ENCODE measurements at places on chromosomes 16 and 17.
A peak's percentile ranks its signal among the peaks of the same experiment; 100 is the strongest.

DNA sequence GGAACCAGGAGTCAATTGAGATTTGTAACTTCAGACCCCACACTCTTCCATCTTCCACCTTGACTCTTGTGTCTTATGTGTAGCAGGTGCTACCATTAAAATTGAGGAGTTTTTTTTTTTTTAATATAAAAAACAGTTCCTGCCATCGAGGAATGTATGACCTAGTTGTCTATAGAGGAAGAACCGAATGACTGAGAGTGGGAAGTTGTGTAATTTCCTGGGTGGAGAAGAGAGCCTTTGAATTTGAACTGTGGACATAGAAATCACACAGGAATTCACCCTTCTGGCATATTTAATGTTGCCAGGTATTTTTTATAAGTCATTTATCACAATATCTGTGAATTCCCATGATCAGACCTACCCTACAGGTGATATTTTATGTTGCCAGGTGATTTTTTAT lies 22.0 kb downstream of the SP2 start:
- DNase-seq = no peak

DNA sequence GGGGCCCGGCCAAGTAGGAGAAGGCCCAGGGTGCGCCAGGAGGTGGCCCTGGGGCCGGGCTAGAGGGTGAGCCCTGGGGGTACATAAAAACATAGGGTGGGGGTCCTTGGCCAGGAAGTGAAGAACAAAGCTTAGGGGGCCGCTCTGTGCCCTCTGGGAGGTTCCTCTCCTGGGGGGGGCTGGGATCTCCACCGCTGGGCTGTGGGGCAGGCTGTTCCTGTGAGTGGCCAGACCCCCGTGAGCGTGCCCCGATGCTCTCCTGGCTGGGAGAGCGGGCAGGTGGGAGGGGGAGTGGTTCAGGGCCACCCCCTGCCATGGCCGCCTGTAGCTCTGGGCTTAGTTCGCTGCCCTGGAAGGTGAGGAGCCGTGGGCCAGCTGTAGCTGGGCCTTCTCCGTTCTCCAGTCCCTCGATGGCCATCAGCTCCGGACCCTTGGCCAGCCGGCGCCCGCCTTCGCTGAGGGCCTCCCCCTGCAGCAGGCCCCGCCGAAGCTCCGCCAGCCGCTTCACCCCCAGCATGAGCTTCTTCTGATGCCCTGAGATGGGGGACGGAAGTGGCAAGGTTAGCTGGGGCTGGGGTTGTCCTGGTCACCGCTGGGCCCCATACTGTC lies 12.5 kb downstream of the CASKIN2 start:
- no peak for DNase-seq

DNA sequence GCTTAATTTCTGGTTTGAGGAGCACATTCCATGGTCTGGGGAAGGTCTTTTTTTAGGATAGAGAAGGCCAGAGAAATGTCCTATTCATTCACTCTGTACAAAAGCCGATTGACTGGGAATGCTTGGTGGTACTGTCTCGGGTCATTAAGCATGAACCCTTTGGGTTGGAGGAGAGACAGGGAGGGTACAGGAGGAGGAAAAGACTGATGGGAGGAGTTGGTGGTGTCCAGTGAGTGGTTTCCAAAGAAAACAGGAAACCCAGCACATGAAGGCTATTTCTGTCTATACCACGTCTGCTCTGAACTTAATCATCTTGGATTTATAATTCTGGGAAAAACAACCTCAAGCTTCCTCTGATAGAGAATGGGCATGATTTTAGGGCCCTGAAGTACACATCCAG lies 111.9 kb downstream of the XYLT1 start:
- DNase-seq = no peak

GRCh38 chr16:83720213-83720612 lies 87.6 kb upstream of the HSBP1 start:
- no peak for DNase-seq

GRCh38 chr17:8072729-8073461 lies 14.6 kb downstream of the ALOX12B start:
- peak; percentile 42 for DNase-seq

DNA sequence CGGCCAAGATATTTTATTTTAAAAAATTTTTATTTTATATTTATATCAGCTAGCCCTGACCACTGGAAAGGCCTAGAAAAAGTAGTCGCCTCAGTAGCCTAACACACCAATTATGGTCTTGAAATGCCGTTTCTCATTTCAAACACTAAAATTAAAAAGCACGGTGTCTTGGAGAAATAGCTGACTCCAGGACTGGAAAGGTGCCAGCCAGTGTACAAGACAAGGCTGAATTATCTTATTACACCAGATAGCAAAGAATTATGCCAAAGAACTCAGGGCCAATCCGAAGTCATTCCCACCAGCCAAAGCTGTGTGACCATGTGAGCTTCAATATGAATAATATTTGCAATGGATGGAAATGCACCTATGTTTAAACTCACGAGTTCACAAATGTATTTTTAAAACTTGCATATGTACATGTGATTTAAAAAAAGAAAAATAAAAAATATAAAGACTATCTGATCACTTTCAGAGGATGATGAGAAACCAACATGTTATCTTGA lies 19.9 kb upstream of the ATP2C2 start:
- no peak for DNase-seq

- DNase-seq = no peak
These were observed 244.6 kb upstream of the PSMD7 start for GRCh38 chr16:74052016-74052415.

GRCh38 chr16:21277927-21278706 lies at the start of gene CRYM:
CRYM (minus strand) TSS chr16:21278290; CDS start chr16:21278251, 39 bp downstream.
- DNase-seq = peak; percentile 82

DNA sequence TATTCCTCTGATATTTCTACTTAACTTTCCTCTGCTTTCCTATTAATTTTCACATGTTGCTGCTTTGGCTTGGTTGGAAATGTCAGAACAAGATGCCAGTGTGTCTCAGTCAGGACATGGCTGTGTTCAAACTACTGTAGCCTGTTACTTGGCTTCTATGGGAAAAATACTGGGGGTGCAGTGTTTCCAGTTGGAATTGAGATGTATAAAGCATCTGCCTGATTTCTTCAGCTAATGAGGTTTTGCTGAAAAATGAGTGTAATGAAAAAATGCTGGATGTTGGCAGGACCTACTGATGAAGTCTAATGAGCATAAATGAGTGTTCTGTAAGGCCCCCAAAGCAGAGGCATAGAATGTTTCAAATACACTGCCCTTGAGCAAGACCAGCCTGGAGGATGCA lies 166.6 kb downstream of the PHKB start:
- no peak for DNase-seq

- DNase-seq = no peak
These were observed 34.2 kb downstream of the RMI2 start for GRCh38 chr16:11379420-11379819.

DNA sequence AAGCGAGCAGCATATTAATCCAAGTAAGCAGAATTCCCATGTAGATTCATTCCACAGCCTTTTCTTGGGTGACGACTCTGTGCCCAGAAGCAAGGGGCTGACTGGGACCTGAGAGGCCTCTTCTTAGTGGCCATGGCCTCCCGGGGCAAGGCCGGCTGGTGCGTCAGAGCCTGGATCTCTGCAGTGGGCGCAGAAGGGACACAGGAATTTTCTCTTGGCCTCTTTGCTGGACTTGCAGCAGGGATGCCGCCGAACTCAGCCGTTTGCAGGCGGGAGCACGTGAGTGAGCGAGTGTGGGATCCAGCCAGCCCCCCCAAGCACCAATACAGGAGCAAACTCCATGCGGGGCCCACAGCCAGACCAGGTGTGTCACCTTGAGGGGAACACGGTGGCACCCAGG lies 151.8 kb downstream of the RPTOR start:
- no peak for DNase-seq

DNA sequence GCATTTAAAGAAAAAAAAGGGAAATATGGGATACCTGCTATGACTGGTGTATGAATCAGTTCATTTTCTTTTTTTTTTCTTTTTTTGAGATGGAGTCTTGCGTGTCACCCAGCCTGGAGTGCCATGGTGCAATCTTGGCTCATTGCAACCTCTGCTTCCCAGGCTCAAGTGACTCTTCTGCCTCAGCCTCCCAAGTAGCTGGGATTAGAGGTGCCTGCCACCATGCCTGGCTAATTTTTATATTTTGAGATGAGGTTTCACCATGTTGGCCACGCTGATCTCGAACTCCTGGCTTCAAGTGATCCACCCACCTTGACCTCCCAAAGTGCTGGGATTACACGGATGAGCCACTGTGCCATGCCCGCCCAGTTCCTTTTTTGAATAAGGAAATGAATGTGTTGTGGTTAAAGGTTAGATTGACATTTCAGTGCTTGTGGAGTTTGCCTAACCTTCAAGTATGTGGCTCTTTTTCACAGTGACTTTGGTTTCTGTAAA lies 7.7 kb downstream of the HAPSTR1 start:
- DNase-seq = no peak

- peak; percentile 43 for DNase-seq
These were observed 17.9 kb downstream of the CCDC102A start for GRCh38 chr16:57518520-57518919.

GRCh38 chr17:81528651-81529436 lies 667 bp downstream of the FSCN2 start:
- DNase-seq = no peak

DNA sequence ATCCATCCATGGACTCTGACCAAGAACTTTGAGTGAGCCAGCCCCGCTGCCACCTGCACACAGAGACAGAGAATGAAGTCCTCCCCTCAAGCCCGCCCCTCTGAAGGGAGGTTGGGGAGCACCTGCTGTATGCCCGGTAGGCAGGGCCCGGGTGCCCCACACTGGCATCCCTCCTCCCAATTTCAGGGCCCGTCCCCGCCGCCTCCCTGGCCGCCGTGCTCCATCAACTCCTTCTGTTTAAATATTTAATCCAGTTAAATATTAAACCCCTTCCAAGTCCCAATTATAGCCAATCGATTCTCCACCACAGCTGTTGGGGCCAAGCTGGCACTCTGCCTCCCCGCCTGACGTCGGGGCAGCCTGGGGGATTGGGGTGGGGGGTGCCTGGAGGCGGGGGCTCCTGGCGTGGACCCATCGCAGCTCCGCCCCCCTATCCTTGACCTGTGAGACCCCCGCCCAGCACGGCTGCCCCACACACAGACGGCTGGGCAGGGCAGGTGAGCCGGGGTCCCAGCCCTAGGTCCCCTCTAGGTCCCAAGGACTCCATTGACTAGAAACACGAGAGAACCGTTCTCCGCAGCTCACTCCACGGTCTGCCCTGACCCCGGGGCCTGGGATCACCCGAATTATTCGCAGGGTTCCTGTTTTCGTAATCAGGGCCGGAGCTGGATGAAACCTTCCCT lies 18.0 kb upstream of the CACNA1H start:
- no peak for DNase-seq

DNA sequence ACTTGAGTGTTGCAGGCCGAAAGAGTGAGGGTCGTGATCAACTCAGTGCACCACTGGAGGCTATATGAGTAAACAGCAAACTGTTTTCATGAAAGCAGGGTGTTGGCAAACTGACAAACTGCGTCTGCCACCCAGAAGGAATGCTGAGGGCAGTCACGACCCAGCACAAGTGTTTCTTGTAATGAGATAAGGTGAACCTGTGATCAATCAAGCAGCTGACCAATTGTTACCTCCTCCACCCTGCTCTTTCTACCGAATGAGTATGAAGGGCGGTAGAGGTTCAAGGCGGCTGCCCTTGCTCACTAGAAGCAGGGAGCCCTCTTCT lies 5.5 kb upstream of the SRL start:
- no peak for DNase-seq

GRCh38 chr17:79188048-79188447 lies 113.4 kb downstream of the ENGASE start:
- DNase-seq = peak; percentile 85

All from WTC11 (cell line).